ENCODE measurements at places on chromosomes 6 and 20.

DNA sequence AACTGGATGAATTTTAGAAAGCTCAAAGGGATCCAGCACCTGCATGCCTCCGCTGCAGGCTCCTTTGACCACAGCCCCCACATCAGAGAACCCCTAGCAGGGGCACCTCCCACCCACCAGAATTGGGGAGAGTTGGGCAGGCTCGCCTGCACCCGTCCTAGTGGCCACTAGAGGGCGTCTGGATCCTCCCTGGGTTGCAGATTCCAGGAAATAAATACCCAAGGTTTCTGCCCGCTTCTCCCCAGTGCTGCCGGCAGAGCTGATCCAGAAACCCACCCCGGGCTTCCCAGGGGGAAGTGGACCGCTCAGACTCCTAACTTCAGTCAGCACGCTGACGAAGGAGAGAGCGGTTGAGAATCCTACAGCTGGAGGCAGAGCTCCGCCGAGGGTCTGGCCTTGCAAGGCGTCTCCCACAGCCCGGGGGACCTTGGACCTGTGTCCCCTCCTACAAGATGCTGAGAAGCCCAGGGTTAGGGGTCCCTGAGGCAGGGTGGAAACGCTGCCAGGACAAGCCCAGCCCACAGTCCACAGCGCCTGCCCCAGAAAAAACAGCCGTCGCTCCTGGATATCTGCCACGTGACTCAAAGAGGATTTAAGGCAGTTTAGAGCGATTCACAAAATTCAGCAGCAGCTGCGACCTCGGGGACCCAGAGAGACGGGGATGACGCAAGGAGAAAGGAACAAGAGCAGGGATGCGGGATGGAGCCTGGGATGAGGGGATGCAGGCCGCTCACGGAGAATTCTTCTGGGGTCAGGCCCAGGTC lies 32.6 kb upstream of the PHACTR3 start:
- DNase-seq: peak; percentile 55

GRCh38 chr20:38021087-38021772 lies 12.0 kb downstream of the TTI1 start:
- no peak for DNase-seq

- no peak for DNase-seq
Observed at GRCh38 chr6:90227213-90227612, 69.4 kb downstream of the BACH2 start.

DNA sequence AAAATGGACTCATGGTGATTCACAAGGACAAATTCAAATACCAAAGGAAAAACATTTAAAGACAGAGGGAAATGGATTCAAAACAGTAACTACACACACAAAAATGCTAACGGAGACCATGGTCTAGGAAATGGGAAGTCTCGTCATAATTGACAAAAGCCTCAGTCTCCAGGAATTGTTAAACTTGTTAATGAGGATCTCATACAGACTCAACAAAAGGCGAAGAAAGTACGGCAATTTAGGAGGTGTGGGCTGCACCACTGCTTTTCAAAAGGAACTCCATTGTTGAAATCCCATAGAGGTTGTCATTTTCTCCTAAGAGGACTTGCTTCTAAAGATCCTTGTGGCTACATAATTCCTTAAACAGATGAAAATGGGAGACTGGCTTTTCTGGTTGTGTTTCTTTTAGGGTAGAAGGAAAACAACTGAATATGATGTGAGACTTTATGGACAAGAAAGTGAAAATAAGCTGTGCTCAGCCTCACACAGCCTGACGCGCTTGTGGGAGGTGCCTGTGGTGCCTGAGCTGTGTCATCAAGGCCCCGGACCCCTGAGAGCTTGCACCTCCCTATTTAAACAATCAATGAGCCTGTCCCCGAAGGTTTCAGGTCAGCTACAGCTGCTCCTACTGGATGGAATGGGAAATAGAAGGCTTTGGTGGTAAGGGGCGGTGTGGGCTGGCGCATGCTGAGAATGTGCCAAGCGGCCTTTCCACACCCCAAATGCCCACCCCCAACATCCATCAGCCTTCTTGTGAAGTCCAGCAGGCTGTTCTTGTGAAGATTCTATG lies 2.5 kb upstream of the CLDN20 start:
- DNase-seq: no peak

DNA sequence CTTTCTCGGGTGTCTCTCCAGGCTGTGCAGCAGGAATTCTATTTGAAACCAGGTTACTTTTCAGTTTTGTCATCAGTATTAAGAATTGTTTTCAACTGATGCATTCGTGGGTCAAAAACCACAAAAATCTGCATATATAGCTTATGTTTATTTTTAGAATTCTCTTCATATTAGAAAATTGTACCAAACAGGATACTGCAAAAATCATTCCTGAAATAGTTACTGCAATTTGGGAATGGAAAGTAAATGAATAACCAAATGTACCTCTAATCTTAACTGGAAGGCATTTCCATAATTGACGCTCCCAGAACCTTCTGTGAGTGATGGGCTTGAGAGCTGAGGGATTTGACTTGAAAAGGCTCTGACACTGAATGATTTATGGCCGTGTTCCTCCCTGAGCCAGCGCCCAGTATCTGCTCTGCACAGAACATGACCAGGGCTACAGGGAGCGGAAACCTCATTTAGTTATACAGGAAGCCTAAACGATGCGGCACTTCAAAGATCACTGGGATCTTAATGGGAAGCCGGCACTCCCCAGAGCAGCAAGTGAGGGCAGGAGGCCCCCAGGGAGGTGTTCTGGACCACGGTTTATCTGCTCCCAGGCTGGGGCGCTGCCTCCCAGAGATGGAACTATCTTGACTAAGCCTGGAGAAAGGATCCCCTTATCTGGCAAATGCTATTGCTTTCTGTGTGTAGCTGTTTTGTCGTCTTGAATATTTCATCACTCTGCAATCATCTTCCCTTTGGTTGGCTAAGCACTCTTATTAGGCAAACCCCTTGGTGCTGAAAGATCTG lies 446.0 kb downstream of the QKI start:
- peak; percentile 42 for DNase-seq

- no peak for DNase-seq
Observed at GRCh38 chr6:108762394-108762793, 85.8 kb upstream of the ARMC2 start.

DNA sequence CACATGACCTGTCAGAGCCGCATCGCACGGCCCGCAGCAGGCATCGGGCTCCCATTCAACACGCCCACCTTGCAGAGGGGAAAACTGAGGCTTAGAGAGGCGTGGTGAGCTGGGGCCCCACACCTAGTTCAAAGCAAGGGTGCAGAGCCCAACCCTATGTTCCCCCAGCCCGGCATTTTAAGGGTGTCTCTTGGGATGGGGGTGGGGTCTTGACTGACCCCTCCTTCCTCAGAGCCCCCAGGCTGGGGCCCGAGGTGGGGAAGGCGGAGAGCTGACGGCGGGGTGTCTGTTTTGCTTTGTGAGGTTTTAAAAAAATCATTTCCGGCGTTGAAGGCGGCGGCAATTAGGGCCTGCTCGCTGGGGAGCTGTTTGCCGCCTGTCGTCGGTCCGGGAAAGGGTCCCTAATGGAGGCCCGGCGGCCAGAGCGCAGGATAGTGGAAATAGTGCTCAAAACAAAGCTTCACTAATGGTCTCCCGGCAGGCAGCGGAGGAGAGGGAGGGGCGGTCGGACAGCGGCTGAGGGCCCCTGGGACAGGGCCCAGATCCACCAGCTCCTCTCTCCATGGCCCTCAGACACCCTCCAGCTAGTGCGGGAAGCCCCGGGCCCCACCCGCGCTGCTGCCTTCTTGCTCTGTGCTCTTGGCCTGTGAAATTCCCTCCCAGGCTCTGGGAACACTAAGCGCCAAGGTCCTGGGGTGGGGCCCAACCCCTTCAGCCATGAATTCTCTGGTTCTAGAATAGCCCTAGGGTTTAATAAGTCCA lies 11.9 kb downstream of the VSTM2L start:
- no peak for DNase-seq

GRCh38 chr6:133969921-133970295 lies 16.9 kb downstream of the TBPL1 start:
- DNase-seq: no peak

- no peak for DNase-seq
Observed at GRCh38 chr6:167094436-167094819, 28.5 kb upstream of the CCR6 start.

All from heart left ventricle (tissue), 16 donors.